ENCODE measurements at places on chromosomes 1 and 21.

- no peak for DNase-seq
These were observed 11.4 kb downstream of the RASSF5 start for GRCh38 chr1:206518743-206519142.

GRCh38 chr21:43757601-43758000, 18.5 kb downstream of the CSTB start:
- no peak for DNase-seq

DNA sequence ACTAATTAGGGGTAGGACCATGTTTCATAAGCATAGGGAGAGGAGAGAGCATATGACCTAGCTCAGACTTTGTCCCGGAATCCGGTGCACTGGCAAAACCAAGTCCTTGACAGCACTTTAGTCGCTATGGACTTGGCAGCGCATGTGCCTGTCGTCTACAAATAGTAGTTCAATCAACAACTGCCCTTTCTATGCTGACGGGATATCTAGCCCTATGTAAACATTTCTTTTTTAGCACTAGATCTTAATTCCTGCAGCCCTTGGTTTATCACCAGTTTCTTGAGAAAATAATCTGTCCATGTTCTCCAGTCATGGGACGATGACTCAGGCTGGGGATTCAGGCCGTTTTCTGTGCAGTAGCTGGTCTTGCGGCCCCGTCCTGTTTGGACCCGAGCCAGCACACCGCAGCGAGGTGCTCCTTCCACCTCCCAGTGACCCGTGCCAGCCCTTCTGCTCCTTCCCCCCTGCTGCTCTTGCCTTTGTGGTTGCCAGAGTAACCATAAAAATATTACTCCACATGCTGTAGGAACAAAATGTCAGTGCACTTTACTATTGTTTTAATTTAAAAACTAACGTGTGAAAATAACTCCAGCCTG, 8.6 kb upstream of the MT1HL1 start:
- DNase-seq = no peak

DNA sequence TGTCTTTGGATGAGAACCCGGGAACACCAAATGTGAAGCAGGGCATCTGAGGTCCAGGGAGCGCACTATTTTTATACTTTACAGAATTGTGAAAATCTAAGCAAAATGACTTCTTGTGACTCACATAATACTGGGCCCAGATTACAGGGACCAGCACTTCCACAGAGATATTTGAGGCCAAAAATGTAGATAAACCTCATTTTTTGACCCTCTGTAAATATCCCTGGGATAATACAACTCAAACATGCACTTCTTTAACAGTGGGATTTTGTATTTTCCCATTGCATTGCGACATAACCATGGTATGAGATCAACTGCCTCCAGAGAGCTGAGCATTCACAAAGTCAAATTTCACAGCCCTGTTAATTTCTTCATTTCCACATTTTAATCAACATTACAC, 289.4 kb upstream of the ADGRL4 start:
- DNase-seq = no peak

DNA sequence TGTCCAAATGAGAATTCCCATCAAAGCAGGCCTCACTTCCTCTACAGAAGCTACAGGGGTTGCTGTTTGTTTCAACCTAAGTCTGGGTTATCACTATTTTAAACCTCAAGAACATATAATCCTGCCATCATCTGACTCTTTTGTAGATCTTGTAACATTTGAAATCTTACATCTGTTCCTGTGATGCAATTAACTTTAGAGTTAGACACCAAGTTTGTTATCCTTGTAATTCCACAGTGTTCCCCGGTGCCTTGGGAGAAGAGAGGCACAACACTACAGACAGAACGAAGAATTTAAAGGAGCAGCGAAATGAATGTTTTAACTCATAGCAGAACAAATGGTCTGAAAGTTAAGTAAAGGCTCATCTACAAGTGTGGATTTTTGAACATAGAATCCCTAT, 116.1 kb downstream of the UCHL5 start:
- no peak for DNase-seq

DNA sequence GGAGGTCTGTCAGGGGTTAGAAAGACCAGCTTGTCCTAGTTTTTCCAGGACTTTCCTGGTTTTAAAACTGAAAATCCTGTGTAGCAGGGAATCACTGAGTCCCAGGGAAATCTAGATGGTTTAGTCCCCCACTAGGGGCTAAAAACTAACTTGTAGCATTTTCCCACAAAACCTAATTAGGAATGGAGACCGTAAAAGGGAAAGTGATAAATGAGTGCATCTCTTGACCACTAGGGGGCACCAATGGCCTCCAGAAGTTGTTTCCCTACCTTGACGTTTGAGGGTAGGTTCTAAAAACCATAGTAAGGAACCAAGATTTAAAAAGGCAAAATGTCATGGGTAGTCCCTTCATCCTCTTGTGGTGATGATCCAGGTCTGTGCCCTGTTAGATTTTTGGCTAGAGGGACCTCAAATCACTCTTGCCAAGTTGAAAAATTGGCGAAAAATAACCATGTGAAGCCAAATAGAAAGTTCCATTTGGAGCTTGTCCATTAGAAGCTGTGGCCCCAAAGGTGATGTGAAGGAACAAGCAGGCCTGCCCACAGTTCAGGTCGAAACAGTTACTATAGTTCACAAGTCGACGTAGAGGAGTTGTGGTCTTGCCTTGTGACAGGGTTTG, 24.5 kb downstream of the CLIC6 start:
- DNase-seq = peak; percentile 22

DNA sequence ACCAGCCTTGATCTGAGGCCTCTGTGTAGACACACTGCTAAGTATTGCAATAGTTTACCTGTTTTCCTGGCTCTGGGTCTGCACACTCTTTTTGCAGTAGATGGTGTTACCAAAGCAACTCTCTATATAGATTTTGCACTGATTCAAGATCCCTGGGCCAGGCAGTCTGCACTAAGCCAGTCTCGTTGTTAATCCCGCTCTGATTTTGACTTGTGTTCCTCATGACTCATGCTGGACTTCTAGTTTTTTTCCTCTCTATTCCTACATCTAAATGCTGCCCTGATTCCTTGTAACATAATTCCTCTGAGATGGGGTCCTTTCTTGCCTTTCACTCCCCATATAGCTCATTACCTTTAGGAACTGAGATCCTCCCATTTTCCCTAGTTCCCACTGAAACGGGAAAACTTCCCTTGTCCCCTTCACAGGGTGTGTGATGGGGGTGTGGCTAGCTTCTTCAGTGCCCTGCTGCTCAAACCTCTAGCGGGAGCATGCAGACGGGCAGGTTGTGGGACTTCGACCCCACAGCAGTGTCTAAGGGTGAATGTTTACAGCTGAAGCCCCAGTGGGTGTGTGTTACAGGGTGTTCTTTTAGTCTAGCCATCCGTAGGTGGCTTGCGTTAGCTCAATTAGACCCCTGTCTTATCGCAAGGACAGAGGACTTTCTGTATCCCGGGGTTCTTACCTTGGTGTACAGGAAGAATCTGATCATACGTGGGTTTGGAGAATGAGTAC, 106.5 kb upstream of the RAB3GAP2 start:
- DNase-seq = no peak

DNA sequence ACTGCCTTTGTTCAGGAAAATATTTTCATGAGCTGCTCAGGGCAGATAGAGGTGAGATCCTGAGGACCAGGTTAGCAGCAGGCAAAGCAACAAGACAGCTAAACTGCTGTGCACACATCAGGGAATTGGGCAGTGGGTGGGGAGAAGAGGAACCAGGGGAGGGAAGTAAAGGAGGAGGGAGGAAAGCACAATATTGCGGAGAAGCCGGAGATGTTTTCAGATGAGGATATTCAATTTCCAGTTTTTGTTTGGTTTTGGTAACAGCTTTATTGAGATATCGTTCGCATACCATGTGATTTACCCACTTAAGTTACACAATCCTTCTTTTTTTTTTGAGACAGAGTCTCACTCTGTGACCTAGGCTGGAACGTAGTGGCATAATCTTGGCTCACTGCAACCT, 34.5 kb downstream of the EPHA10 start:
- DNase-seq = no peak

DNA sequence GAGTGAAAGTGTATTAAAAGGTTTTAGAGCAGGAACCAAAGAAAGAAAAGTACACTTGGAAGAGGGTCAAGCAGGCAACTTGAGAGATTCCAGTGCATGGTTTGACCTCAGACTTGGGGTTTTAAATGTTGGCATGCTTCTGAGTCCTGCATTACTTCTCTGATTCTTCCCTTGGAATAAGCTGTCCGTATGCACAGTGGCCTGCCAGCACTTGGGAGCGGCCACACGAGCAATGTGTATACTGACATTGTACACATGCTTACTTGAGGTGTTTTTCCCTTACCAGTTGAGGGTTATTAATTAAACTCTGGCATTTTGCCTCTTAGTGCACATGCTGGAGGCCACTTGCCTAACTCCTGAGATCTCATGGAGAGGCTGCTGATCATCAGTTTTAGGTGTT, 786.6 kb upstream of the RGS18 start:
- DNase-seq = no peak

DNA sequence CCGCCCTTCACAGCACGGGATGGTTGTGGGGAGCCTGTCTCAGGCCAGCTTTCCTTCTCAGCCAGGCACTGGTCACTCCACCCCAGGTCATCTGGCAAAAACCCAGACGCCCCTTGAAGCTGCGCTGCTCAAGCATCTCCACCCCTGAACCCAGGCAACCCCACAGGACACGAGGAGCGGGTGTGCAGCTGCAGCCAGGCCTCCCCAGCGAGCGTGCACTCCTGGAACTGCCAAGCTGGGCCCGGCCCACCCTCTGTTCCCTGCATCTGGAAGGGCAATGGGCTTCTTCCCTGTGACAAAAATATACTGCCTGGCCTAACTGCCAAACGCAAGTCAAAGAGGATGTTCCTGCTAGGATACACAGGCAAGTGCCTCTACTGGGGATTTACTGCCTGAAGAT, 39.7 kb downstream of the SLC66A1 start:
- no peak for DNase-seq

GRCh38 chr1:162236201-162236600, 140.5 kb downstream of the SPATA46 start:
- no peak for DNase-seq

DNA sequence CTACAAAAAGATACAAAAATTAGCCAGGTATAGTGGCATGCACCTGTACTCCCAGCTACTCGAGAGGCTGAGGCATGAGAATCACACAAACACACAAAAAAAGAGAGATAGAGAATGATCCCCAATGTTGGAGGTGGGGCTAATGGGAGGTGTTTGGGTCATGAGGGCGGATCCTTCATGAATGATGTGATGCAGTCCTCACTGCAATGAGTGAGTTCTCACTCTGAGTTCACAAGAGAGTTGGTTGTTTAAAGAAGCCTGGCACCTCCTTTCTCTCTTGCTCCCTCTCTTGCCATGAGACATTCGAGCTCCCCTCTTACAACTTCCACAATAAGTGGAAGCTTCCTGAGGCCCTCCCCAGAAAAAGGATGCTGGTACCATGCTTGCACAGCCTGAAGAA, 17.3 kb downstream of the KCNT2 start:
- DNase-seq = no peak

DNA sequence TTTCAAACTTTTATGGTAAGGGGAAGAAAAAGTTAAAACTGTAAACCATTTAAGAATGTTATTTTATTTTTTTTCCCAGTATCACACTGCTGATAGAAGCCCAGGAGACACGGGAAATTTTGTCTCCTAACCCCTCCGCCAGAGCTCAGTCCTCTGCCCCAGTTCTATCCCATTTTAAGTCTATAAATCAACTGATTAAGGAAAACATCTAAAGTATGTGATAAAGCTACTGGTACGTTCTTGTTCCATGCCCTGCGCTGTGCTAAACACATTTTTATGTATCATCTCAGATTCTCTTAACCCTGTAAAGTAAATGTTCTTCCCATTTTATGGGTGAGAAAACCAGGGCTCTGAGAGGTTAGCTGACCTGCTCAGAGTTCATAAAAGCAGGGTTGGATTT, 34.7 kb downstream of the NIPAL3 start:
- DNase-seq = no peak

- no peak for DNase-seq
These were observed 1.3 kb downstream of the ZBTB7B start for GRCh38 chr1:155003766-155004351.

DNA sequence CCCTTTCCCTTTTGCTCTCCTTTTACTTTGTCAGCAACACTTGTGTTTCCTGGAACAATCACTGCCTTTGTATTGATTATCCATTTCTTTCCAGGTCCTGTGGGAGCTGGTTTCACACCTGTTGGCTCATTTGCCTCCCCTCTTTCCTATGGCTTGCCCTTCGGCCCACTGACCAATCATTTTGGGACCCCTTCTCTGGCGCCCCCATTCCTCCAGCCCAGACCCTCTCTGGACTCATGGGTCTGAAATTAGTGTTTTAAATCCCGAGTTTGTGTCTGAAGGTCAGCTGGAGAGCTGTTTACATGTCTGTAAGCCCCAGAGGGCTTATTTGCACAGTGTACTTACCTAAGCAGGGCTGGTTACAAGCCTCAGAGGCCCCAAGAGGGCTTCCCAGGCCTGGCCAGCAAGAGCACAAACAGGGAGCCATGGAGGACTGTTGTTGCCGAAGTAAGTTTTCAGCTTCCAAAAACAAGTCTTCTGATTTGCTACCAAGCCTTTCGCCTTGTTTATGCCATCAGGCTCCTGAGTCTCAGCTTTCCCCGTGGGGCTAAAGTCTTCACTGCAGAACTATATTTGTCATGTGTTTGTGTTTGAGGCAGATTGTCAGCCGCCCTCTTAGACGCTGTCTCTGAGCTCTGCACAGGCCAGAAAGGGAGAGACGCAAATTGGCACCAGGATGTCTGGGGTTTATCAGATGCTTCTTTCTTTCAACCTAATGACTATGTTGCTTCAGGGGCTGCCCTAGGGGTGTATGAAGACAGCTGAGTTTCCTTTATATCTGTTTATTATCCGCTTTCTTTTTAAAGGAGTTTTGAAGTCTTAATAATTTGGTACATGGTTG, 93.0 kb downstream of the ATP1A1 start:
- no peak for DNase-seq

DNA sequence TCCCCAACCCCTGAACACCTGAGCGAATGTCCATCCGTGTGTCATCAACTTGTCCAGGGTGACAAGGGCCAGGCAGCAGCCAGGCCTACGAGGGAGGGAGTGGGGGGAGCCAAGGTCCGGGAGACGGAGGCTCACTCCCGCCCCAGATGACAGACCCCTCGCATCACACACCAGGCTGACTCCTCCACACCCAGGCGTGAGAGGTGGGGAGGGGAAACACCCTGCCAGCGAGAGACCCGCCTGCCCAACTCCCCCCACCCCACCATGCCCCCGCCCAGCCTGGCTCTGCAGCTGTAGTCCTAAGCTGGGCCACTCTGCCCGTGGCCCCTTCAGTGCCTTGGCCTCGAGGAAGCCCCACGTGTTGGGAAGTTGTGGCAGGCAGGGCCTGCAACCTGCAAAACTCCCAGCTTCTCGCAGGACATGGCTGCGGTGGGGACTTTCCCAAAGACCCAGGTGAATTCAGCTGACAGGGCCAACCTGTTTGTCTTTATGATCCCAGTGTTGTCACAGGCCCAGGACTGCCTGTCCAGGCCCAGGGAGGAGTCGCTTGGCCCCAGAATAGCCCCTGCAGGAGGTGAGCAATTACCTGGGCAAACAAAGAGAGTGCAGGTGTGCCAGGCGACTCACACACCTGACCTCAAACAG, 62.9 kb downstream of the RIPK4 start:
- DNase-seq = no peak

GRCh38 chr21:28771790-28772501, 220.7 kb downstream of the LTN1 start:
- no peak for DNase-seq

GRCh38 chr1:178060789-178061556, 32.9 kb upstream of the RASAL2 start:
- DNase-seq = no peak
